Daoy (cell line): ENCODE measurements at places on chromosomes 12 and 14. TPM values are rescaled to one million over a fixed set of nuclear protein-coding genes. Genes with fewer than 3 reads are reported as not detected.

Gene TEAD4
- 18.4 and 27.3 TPM in 2 replicates for total RNA-seq

Gene GPD1
- 0.29 TPM in 1 of 2 replicates, not detected in the other for total RNA-seq

Gene SLC35E3
- 2.0 and 3.1 TPM in 2 replicates for total RNA-seq

Gene HSPB8
- total RNA-seq, result 56.1 and 58.4 TPM in 2 replicates

Gene EGLN3
- total RNA-seq, result 4.0 and 4.3 TPM in 2 replicates

Gene FITM1
- total RNA-seq, result 2.7 TPM in 1 of 2 replicates, not detected in the other

Gene AVPR1A
- total RNA-seq, result 0.11 TPM in 1 of 2 replicates, not detected in the other

Gene HOXC10
- 5.3 and 18.7 TPM in 2 replicates for total RNA-seq

Gene CHGA
- total RNA-seq, result not detected in 2 replicates

Gene COX8C
- not detected in 2 replicates for total RNA-seq

Gene EXD2
- 19.3 and 26.8 TPM in 2 replicates for total RNA-seq

Gene MMP19
- total RNA-seq, result 6.9 and 8.4 TPM in 2 replicates

Gene SDSL
- total RNA-seq, result 41.7 and 42.8 TPM in 2 replicates

Gene ZNF891
- 0.51 and 0.77 TPM in 2 replicates for total RNA-seq

Gene KRT85
- 0.80 TPM in 1 of 2 replicates, not detected in the other for total RNA-seq

Gene RASSF8
- total RNA-seq, result 24.9 and 30.9 TPM in 2 replicates

Gene ACOT4
- total RNA-seq, result 0.39 and 1.1 TPM in 2 replicates

Gene TRPV4
- total RNA-seq, result 0.51 and 0.65 TPM in 2 replicates

Gene CLEC4D
- not detected in 2 replicates for total RNA-seq

Gene CMA1
- total RNA-seq, result not detected in 2 replicates

Gene FAM186B
- 0.17 and 0.30 TPM in 2 replicates for total RNA-seq

Gene SAMD4A
- 14.4 and 17.8 TPM in 2 replicates for total RNA-seq

Gene GLIPR1L1
- total RNA-seq, result not detected in 2 replicates

Gene TOMM20L
- not detected in 2 replicates for total RNA-seq

Gene FAM222A
- total RNA-seq, result 1.0 and 2.4 TPM in 2 replicates
